NCI-H187 treated with DMSO at 0.1 percent for 48 hours (cell line): ENCODE measurements at places on chromosomes 7 and 10.

GRCh38 chr7:155009570-155010157, 6.7 kb upstream of the PAXIP1 start:
- DNase-seq = no peak

DNA sequence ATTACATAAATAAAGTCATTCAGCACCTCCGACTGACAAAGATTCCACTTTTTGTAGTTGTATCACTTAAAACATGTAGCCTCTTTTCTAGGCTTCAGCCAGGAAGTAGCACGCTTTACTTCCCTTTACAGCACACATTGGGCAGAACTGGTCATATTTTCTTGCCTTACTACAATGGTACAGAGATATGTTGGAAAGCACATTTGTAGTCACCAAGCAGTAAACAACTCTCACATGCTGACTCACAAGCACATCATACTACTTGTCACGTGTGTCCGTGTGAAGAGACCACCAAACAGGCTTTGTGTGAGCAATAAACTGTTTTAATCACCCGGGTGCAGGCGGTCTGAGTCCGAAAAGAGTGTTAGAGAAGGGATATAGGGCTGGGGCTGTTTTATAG, 1071.8 kb downstream of the DNAJB9 start:
- no peak for DNase-seq

DNA sequence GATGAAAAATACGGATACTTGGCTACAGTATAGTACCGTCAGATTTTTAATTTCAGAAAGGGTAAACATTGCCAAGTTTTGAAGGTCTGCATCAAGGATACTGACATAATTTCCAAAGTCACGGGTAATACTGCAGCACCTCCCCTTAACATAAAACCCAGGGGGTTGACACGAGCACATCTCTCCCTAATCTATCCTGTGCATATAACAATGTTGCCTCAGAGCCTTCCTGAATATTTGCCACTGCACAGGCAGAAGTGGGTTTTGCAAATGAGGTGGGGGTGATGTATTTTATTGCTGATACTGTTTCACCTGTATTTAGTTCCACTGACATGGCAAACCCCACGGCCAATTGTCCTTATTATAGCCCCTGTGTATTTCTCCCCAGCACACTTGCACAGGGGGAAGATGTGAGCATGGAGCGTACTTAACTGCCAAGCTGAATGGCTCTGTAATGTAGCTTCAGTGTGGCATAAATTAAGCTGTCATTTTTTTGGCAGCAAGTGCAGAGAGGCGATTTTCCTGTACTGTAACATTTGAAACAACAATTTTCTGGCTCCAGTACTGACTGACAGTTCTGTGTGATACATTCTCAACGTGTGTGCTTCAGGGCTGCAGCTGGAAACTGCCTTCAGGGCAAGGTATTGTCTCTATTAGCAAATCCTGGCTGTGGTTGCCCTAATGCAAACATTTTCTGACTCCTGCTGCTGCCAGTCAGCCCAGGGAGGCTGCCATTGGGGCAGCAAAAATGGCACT, 299.6 kb upstream of the SP4 start:
- DNase-seq = no peak

GRCh38 chr7:152760854-152761748, 1.5 kb downstream of the ACTR3B start:
- DNase-seq = no peak

GRCh38 chr10:11035301-11035991, 17.8 kb downstream of the CELF2 start:
- DNase-seq = no peak
